ENCODE measurements at places on chromosomes 7 and 10.

GRCh38 chr10:4034907-4035598 lies 250.0 kb upstream of the KLF6 start:
- no peak for DNase-seq

DNA sequence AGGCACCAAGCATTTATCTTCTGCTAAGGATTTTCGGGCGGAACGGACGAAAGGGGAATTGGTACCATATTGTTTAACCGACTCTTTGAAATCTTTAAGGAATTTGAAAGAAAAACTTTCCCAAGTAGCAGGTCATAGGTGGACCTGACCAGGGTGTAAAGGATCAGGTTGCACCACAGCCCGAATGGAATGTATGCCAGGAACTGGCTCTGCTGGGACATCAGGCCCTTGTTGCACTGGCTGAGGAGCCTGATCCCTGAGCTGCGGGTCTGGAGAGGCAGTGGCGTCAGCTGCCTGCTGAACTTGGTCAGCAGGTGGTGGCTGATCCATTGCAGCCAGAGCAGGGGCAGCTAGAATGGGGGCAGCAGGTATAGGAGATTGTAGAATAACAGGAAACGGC lies 41.4 kb upstream of the AKR1C2 start:
- no peak for DNase-seq

- peak; percentile 35 for DNase-seq
Observed at GRCh38 chr10:123778719-123779517, 112.7 kb downstream of the CPXM2 start.

- DNase-seq: no peak
Observed at GRCh38 chr10:35204650-35205319, 78.1 kb downstream of the CREM start.

- DNase-seq: no peak
Observed at GRCh38 chr10:22681783-22682183, 32.6 kb downstream of the PIP4K2A start.

DNA sequence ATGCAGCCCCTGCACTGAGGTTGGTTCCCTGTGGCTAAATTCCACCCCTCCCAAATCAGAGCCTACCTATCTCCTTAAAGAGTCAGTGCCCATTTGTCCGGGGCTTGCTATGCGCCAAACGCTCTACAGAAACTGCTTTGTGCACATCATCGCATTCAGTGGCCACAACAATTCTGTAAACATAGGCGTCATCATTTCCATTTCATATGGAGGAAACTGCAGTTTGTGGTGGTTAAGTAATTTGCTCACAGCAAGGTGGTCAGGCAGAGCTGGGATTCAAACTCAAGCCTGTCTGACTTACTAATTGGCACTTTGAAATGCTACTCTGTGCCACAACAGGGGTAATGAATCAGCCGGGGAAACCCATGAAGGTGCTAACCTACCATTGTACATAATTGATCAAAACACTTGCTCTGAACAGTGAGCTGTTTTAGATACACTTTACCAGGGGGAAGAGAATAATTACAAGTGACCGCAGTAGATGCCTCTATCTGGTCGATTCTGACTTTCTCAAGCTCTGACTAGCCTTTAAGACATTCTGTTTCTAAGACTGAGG lies 775.5 kb downstream of the LRMDA start:
- DNase-seq: no peak

DNA sequence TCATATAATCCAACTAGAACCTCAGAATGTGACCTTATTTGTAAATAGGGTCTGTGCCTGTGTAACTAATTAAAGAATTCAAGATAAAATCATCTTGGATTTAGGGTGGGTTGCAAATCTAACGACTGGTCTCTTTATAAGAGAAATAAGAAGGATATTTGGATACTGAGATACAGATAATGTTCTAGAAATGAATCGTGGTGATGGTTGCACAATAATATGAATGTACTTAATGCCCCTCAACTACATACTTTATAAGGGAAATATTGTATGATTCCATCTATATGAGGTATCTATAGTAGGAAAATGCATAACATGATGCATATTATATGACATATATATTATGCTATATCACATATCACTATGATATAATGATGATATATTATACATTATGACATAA lies 265.7 kb downstream of the SEMA3D start:
- DNase-seq: no peak

- DNase-seq: no peak
Observed at GRCh38 chr7:70703785-70704184, 428.2 kb upstream of the GALNT17 start.

GRCh38 chr10:132446661-132447445 lies 49.9 kb downstream of the PWWP2B start:
- no peak for DNase-seq

DNA sequence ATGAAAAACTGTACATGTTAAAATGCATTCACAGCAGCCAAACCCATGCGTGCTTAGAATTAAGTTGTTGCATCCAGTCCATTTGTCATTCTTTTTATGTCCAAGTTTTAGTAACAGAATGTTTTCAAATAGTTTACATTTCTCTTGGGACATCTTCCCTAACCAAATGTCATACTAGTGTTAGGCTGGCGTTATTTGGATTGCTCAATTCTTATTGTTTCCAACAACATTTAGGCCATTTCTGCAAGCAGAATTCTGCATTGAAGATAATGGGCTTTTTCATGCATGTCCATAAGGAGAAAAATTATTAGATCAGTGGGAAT lies 203.0 kb downstream of the HIBADH start:
- DNase-seq: no peak

GRCh38 chr10:35398908-35399307 lies 62.6 kb downstream of the CCNY start:
- DNase-seq: no peak

DNA sequence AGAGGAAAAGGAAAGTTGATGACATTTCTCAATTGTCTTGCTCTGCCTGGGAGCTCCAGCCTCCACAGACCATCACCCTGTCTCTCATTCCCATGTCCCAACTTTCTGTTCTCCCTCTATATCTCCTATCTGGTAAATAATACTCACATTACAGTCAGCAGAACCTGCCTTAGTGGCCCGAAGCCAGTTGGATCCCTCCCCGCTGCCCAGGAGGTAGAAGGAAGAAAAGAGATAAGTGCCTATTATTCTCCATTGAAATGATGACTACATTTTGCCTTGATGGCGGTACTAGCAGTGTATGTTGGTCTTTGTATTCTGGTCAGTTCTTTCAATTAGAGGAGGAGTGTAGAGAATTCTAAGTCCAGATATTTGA lies 91.9 kb downstream of the CSTF2T start:
- no peak for DNase-seq

DNA sequence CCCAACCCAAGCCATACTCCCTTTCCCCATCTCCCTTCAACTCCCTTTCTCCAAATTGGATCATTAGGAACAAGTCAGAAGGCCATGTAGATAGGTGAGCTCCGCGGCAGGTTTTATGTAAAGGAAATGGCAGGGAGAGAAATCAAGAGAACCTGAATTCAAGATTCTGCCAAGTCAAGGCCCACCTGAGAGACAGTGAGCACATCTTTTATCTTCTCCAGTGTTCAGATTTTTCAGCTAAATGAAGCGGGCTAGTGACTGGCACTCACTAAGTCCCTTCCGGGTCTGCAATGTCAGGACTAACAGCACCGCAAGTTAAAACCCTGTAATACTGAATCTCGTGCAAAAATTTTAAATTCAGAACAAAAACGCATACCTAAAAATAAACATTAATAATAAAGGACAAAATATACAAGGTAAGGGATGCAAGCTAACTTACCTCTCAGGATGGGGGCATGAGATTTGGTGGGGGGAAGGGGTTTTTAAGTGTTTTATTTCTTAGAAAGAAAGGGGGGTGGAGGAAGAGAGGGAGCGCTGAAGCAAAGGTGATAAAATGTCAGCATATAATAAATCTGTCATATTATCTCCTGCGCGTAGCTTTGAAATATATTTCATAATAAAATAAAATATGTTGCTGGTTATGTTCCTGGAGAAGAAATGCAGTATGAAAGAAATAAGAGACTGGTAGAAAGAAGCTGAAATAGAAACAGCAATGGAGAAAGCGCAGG lies 17.6 kb downstream of the TCAF1 start:
- peak; percentile 57 for DNase-seq

GRCh38 chr7:70042533-70042932 lies 444.3 kb downstream of the AUTS2 start:
- DNase-seq: peak; percentile 15

DNA sequence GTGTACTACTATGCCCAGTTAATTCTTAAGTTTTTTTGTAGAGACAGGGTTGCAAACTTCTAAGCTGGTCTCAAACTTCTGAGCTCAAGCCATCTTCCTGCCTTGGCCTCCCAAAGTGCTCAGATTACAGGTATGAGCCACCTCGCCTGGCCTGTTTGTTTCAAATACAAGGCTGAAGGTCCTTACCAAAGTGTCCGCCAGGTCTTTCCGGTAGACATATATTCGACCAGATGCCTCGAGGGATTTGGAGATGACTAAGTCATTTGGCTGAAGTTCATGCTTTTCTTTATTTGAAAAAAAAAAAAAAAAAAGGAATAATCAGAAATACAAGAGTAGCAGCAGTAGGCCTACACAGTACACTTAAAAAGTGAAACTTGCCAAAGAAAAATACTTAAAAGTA lies 204.5 kb upstream of the CDCA7L start:
- no peak for DNase-seq

DNA sequence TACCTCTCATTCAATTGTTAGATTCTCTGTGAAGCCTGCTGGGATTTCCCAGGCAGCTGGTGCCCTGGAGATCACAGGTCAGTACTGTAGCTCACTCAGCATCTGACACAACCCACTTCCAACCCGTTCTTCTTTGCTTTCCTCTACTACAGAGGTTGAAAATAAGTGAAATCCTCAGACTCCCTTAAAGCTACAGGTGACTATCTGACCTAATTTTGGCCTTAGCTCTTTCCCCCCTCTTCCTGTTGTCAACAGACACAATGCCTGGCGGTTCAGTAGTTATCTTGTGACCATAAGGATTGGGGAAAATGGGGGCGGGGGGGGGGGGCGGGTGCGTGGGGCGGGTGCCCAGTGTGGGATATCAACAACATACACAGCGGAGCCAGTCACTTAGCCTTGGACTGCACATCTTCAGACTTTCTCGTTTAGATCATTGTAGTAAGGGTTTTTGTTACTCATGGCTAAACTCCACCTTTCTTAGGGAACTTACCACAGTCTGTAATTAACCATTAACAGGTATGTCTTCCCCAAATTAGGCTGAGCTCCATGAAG lies 37.8 kb downstream of the MTPN start:
- no peak for DNase-seq

- DNase-seq: no peak
Observed at GRCh38 chr7:5603241-5604140, 178.0 kb downstream of the RNF216 start.

GRCh38 chr10:78337016-78337415 lies 303.4 kb downstream of the RPS24 start:
- DNase-seq: no peak

GRCh38 chr7:76050545-76050944 lies 2.6 kb downstream of the MDH2 start:
- no peak for DNase-seq

GRCh38 chr10:132834891-132835847 lies 49.2 kb upstream of the NKX6-2 start:
- DNase-seq: no peak

GRCh38 chr10:122467701-122468100 lies 6.3 kb downstream of the HTRA1 start:
- no peak for DNase-seq

All from retina (tissue), 1 donor.